Stimulated activated memory B cell treated with anti-CD40 and anti-IgM and Interleukin-4, amounts not matched to agents 10 μg/mL and 1 μg/mL and 100 μg/mL, for 72 hours (primary cell): ENCODE measurements at places on chromosomes 6 and 20.
A peak's percentile ranks its signal among the peaks of the same experiment; 100 is the strongest.

- no peak for ATAC-seq
Measured at GRCh38 chr20:40738976-40739375, 49.9 kb upstream of the MAFB start.

GRCh38 chr6:113894712-113895674 is 37.8 kb downstream of the MARCKS start:
- no peak for ATAC-seq

DNA sequence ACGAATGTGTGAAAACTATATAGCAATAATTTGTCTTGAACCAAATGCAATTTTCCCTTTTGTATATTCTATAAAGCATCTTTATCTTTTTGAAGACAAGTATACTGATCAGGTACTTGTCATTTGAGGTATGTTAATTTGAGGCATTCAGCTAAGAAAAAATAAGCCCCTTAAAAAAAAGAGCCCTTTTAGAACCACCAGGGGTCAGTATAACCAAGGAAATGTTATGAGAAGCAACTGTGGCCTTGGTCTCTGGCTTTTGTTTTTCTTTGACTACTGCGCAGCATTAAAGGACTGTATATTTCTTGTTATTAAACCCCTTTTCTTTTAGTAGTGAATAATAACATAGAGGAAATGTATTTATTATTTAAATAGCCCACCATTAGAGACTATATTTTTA is 43.1 kb downstream of the CD109 start:
- ATAC-seq: peak; percentile 47

GRCh38 chr6:169302716-169303115 is 49.1 kb upstream of the THBS2 start:
- ATAC-seq: no peak

DNA sequence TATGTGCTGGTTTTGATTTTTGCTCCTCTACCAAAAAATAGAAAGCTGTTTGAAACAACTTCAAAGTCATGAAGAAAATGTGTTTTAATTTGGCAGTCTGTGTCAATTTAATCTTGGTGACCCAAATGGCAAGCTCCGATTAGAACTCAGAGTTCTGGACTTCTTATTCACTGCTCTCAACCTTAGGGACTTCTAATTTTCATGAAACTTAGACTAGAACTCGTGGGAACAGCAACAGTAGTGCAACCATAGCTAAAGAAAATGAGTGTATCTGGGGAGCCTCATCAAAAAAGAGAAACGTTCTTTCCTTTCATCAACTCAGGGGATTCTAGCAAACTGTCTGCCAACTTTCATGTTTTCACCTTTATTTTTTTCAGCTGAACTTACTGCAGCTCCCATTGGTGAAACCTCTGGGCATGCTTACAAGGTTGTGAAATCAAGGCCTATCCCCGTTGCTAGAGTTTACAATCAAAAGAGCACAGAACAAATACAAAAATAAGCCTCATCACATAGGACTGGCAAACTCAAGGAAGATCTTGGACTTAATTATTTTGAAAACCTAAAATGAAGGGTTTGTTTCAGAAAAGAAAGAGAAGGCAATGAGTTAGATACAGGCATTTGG is 114.0 kb upstream of the HSF2 start:
- ATAC-seq: no peak

GRCh38 chr6:126361832-126362440 is 22.0 kb downstream of the CENPW start:
- peak; percentile 24 for ATAC-seq

DNA sequence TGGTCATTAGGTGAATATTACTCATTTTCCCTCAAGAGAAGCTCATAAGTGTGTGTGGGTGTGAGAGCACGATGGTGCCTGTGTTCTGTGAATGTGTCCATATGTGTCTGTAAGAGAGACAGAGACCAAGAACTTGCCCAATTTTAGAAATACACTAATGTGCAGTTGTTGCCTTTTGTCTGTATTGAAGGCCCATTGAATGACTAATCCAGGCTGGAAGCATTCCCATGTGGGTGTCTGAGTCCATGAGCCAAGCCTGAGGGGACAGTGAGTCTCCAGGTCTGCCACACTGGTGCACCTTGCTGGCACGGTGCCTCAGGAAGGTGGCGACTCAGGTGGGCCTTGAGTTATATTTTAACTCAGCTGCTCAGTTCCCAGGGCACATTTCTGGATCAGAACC is 25.5 kb upstream of the ASXL1 start:
- ATAC-seq: peak; percentile 51

DNA sequence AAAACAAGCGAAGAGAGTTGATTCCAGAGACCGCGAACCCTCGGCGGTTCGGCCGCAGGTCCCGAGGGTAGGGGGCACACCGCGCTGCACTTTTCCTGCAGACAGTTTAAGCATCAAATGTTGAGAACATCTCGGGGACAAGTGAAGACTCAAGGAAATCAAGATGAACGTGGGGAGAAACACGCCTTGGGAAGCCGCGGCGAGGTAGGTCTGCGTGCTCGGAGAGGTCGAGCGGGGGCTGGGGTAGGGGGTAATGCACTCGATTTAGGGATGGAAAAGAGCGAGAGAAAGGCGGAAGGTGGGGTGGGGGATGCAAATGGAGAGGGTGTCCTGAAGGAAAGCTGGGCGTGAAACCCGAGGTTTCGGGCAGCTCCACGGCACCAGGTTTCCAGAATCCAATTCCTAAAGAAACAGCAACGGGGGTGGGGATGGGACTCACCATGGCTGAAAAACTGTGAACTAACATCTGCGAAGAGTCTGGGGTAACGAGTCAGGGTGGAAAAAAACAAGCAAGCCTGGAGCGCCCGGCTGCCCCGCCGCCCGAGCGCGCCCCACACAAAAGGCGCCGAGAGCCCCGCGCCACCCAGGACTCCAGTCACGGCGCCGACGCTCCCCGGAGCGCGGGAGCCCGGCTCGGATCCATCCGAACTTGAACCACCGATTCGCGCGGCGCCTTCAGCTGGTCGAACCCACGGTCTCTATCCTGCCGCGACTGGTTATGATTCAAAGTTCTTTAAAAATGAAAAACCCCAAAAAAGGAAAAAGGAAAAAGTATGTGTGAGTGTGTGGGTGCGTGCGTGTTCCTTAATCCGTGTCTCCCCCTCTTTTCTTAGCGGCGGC is 3.5 kb downstream of the TFAP2A start:
- no peak for ATAC-seq
